Head of caudate nucleus (tissue), 42 donors: ENCODE measurements at places on chromosomes 5 and 9.

- DNase-seq = peak; percentile 7
These were observed 90.6 kb downstream of the ANXA2R start for GRCh38 chr5:42949348-42950115.

DNA sequence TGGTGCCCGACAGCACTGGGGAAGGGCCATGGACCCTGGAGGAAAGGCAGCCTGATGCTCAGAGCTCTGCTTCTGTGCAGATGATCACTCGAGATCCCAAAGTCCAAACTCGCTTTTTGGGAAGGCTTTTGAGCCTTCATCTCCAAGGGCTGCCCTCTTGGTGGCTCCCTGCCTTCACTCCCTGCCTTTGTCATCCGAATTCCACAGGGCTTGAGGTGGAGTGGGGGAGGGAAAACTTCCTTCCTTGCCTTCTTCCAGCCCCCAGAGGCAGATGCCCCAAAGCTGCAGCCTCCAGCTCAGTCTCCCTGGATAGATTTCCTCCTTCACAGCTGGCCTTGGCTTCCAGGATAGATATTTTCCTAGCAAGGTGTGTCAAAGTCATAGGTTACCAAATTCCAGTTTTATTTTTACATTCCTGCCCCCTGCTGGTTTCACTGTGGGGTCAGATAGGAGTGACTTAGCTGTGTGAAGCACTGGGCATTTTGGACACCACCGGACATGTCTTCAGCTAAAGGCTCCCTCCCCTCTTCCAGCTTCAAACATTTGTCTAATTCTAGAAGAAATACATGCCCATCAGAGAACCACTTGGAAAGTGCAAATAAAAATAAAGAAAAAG is 268.2 kb downstream of the HSPA4 start:
- DNase-seq = no peak

DNA sequence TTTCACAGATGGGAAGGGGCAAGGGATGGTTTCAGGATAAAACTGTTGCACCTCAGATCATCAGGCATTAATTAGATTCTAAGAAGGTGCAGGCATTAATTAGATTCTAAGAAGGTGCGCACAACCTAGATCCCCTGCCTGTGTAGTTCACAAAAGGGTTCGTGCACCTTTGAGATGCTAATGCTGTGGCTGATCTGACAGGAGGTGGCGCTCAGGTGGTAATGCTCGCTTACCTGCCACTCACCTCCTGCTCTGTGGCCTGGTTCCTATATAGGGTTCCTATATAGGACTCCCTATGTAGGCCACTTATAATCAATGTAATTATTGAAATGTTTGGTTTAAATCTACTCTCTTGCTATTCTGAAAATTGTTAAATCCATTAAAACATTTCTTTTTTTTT is 171.0 kb downstream of the MSX2 start:
- no peak for DNase-seq

DNA sequence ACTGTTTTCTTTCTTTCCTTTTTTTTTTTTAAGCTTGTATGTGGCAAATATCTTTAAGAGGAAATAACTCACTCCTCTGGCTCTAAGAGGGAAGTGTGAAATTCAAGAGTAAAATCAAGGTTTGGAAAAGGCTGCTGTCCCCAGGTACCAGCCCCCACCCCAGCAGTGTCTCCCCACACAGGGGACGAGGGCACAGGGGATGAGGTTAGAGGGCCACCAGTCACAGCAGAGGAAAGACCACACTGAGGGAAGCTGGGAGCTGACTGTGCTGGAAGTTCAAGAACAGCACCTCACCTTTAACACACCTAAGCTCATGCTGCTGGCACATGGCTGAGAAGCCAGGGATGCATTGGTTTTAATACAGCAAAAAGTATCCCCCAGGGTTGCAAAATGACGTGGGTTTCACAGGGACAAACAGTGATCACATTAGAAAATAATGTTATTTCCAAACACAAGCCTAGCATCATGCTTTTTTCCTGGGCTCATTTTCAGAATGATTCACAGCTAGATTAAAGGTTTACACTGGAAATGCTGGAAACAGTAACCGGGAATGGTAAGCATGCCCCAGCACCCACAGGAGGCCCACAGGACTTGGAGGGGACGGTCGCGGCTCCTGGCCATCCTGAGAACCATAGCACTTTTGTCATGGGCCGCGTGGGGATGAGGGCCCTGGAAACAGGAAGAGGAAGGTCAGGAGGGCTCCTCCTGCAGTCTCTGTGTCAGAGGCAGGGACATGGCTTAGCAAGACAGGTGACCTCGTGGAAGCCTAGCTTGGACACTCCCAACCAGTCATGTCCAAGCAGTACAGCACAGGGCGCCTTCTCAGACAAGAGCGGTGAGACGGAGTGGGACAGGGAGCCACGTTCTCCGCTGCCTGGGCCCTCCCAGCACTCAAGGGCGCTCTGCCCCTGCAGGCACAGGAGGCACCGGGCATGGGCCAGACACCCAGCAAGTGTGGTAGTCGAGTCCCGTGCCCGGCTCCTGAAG is 6.9 kb downstream of the LPCAT1 start:
- no peak for DNase-seq

- no peak for DNase-seq
These were observed 19.8 kb downstream of the FAXDC2 start for GRCh38 chr5:154830596-154830995.

- DNase-seq = no peak
These were observed 570.6 kb upstream of the ZNF608 start for GRCh38 chr5:125316915-125317535.

DNA sequence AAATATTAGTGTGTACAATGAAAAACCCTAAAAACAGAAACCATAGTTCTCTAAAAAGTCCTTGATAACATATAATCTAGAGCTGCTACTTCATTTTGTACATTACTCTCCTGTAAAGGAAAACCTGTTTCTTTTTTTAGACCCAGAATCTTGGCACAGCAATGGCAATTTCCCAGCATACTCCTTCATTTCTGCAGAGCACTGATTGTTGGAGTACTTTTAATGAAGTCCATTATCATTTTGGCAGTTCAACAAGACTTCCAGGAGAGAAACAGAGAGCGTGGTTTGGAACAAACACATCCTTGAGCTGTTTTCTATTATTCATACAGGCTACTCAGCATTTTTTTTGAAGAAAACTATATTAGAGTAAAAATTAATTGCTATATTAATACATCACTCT is 22.7 kb upstream of the MROH2B start:
- DNase-seq = no peak

DNA sequence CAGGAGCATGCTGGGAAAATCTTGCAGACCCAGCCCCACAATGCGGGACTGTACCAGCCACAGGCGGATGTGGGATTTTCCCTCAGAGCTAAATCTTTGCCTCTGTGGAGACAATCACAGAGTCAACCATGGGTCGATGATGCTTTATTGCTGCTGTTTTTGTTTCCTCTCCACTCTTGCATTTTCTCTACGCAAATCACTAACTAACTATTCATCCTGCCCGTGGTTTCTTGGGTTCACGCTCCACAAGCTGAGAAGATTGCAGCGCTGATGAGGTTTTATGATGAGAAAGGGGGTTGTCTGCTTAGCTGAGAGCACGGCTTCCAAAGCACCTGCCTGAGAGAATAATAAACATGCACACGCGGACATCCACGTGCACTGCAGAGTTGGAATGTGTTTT is 500.2 kb upstream of the ADAMTS16 start:
- no peak for DNase-seq

GRCh38 chr5:172883066-172883465 is 49.0 kb downstream of the ERGIC1 start:
- no peak for DNase-seq

GRCh38 chr9:10331157-10331556 is 281.6 kb downstream of the PTPRD start:
- no peak for DNase-seq

DNA sequence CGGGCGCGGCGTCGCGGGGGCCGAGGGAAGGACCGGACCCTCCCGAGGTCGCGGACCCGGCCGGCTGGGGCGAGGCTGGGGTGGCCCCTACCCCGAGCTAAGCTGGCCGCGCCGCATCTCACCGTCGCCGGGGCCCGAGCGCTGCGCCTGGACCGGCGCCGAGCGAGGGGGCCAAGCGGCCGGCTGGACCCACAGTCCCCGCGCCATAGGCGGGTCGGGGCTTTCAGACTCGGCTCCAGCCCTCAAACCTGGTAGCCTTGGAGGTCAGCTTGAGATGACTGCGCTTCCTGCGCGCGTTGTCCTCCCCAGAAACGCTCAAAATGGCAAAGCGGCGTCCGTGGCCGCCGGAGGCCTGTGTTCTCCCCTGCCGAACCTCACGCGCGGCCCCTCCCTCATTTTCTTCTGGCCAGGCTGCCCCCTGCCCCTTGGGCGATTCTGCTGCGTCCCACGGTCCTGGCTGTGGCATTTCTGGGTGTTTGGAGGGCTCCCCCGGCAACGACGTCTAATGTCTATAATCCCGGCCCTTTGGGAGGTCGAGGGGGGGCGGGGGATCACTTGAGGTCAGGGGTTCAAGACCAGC is 8.7 kb upstream of the GRIN1 start:
- DNase-seq = no peak

GRCh38 chr9:137028263-137029057 is 423 bp upstream of the ABCA2 start:
- peak; percentile 75 for DNase-seq

DNA sequence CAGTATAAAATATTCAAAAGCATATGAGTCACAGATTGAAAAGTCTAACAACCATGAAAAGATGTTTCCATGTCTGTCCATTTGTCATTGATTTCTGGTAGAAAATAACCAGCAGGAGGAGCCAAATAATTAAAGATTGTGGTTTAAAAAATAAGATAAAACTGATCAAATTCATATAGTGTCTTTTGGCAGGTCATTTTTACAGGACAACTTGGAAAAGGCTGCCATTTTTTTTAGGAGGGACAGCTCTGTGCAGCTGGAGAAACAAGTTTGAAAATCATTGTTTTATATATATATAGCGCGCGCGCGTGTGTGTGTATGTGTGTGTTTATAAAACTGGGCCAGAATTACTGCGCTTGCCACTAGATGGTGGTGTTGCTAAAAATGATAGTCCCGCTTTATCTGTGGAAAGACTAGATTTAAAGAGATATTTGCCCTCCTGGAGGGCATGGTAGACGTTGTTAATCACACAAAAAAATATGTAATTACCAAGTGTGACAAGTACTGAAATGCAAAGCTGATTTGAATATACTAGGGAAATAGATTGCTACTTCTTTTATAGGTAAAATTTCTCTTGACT is 1.3 kb upstream of the TRMO start:
- DNase-seq = peak; percentile 79

DNA sequence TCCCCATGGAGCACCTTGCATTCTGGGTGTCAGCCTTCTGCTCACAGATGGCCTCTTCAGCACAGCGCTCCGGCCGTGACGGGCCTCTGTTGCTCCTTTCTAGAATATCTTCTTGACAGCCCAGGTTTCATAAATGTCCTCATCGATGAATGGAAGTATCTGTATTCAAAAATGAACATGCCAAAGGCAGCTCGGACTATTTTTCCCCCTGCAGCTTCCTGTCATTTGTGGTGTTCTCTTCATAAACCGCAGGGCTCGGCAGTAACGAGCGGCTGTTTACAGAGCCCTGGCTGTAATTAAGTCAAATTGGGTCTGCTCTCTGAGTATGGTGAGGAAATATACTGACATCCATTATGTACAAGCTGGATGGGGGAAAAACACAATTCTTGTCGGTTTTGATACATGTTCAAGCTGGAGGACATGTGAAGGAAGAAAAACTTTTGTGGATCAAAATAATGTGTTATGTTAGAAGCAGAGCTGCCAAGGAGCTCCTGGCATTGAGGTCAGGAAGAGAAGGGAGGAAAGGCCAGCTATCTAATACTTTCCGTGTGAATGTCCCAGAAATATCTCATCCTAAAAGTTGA is 154.1 kb upstream of the CD180 start:
- no peak for DNase-seq

DNA sequence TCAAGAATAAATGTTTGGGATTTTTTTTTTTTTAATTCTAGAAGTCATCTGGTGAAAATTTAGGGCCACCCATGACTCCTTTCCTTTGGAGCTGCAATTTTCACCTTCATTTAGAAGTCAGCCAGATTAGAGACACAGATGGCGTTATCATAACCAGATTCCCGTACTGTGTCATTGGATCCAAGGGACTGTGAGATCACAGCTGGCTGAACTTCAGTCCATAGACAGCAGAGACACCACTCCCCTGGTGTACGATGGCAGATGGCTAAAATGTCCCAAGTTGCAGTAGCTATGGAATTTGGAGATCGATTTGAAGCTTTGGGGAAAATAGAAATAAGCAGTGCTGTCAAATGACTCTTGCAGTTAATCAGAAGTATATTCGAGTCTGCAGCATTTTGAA is 216.3 kb downstream of the RFK start:
- no peak for DNase-seq

DNA sequence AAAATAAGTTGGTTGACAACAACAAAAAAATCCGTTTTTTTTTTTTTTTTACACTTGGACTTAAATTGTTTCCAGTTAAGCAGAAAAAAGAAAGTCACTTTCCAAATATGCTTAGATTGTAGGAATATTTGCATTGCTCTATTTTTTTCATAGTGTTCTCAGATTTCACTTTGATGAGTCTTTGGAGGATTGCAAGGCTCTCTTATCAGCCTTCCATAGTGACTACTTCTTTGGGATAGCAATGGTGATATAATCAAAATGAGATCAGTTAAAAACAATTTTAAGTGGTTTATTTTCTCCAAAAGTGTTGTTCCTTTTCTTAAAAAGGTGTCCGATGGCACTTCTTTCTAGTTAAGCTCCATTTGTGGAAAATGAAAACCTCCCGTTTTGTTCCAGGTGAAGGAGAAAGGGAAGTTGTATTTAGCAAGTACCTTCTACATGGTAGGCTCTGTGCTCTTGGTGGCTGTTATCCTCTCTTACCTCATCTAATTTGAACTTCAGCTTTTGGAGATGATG is 3.9 kb downstream of the RASGRF2 start:
- DNase-seq = no peak

- no peak for DNase-seq
These were observed 146.1 kb upstream of the RPS23 start for GRCh38 chr5:82424211-82424610.

DNA sequence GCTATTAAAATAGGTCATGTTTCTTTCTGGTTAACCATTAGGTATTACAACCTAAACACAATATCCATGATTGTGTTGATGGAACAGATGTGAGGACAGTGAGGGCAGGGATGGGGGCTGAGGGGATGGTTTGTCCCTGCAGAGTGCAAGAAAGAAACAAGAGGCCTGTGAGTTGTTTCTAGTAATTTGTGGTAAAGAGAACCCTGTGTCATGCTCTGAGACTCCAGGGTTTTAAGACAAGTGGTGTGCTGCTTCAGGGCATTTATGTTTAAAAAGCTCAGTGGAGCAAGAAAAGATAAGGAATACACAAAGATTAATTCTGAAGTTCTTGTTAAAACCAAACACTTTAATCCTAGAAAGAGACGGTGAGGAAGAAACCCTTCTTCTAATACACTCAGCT is 656.5 kb downstream of the TLE1 start:
- no peak for DNase-seq

DNA sequence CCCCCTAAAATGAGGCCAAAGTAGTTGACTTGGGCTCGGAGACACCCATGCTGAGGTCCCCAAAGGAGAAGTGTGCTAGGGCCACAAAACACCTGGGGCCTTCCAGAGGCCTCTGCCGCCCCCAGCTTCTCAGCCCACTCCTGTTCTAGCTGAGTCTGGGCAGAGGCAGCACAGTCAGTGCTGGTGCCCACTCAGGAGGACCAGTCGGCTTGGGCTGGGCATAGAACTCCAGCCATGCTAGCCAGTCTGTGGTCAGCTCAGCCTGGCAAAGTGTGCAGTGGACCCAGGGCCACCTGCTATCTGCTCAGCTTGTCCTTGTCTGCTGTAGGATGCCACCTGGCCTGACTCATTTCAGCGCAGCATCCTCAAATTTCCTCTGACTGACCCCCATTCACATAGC is 254.6 kb downstream of the FSTL4 start:
- DNase-seq = peak; percentile 26

GRCh38 chr9:111148052-111149017 is 110.1 kb upstream of the LPAR1 start:
- DNase-seq = no peak
